ENCODE measurements at places on chromosomes 2 and 18.

- peak; percentile 38 for DNase-seq
Measured at GRCh38 chr2:136112317-136113208, 5.4 kb downstream of the CXCR4 start.

DNA sequence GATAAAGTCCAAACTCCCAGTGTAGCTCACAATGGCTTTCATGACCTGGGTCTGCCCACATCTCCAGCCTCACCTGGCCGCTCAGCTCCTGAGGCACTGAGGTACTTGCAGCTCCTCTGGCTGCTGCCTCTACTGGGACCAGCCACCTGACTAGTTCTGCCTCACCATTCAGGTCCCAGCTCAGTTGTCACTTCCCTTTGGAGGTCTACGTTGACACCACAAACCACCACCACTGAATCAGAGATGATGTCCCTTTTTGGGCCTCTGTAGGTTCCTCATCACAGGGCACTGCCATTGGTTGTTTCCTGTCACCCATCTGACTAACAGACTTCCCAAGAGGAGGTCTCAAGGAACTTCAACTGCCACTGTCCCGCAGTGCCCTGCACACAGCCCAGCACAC is 21.2 kb downstream of the SPP2 start:
- DNase-seq: peak; percentile 98

DNA sequence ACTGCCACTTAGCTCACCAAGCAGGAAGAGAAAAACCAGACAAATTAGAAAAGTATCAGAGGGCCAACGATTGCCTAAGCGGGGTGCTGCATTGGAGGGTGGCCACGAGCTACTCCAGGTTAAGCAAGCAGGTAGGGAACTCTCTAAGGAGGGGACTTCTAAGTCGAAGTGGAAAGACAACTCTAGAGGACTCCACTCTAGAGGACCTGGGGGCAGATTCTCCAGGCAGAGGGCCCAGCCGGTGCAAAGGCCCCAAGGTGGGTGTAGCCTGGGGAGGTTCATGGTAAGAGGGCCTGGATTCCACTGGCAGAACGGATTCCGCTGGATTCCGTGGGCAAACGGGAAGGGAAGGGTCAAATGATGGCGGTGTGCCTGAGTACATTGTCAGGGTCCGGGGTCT is 12.7 kb downstream of the FBLN7 start:
- no peak for DNase-seq

DNA sequence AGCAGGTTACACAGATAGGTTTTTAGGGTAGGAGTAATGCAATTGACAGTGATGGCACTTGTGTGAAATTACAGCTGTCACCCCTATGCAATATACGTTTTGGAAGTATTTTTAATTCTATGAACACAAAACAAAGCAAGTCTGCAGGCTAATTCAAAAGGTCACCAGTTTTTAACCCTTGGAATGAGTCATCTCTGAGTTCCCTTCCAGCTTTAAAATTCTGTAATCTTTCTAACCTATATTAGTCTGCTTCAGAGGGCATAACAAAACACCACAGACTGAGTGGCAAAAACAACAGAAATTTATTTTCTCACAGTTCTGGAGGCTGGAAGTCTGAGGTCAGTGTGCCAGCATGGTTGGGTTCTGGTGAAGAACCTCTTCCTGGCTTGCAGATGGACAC is 596.9 kb upstream of the HNMT start:
- no peak for DNase-seq

DNA sequence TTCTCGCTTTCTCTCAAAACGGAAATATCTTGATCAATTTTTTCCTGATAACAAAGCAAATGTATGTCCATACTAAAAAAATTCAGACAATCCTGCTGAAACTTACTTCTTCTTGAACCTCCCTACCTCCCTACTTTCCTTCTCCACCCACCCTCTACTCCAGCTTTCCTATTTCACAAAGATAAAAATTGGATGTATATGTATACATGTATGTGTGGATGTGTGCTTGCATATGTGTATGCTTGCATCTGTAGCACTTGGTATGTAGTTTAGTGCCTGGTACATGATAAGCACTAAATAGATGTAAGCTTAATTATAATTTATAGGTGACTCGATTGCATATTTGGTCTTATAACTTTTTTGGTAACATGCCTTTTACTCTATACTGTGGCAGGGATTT is 167.5 kb upstream of the ITGA4 start:
- DNase-seq: no peak

DNA sequence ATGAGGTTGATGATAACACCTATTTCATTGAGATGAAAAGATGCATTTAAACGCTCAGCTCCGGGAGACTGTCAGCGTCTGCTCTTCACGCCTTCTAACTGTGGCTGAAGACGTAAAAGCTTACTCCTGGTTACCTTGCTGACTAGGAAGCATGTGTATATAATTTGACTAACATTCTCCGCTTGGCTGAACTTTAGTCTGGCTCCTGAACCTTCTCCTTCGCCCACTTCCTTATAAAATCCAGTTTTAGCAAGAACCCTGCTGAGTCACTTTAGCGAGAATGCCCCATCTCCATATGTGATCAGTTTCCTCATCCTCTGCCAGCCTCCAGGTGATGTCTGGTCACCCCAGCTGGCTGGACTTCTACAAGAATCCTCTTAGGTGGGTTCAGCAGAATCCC is 12.7 kb upstream of the CREG2 start:
- peak; percentile 35 for DNase-seq

GRCh38 chr2:174694196-174694878 is 69.9 kb downstream of the CHRNA1 start:
- no peak for DNase-seq
